NCI-H774 (cell line): ENCODE measurements at places on chromosomes 13 and 19.

GRCh38 chr13:114288157-114288591 is 6.8 kb downstream of the UPF3A start:
- DNase-seq: no peak

DNA sequence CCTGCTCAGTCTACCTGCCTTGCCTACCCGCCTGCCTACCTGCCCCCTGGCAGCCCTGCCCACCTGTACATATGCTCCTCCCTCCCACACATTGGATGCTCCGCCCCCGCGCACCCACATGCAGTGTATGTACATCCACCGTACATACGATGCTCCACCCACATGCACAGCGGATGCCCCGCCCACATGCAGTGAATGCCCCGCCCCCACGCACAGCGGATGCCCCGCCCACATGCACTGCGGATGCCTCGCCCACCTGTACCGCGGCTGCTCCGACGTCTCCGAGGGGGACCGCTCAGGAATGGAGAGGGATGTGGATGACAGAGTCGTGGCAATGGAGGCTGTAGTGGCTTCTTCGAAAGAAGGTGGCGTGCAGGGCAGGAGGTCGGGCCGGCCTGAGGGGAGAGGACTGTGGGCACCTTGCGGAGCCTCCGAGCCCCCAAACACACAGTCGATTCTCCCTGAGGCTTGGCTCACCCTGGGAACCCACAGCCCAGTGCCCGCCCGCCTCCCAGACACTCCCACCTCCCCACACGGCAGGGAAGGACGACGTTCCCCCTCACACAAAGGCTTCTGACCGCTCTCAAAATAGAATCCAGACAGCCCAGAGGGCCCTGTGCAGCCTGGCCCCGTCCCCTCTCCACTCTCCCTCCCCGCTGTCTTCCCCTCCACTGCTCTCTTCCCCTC is 16.5 kb upstream of the CACTIN start:
- DNase-seq: no peak

GRCh38 chr13:50483416-50483815 is 360.1 kb downstream of the DLEU7 start:
- DNase-seq: no peak

DNA sequence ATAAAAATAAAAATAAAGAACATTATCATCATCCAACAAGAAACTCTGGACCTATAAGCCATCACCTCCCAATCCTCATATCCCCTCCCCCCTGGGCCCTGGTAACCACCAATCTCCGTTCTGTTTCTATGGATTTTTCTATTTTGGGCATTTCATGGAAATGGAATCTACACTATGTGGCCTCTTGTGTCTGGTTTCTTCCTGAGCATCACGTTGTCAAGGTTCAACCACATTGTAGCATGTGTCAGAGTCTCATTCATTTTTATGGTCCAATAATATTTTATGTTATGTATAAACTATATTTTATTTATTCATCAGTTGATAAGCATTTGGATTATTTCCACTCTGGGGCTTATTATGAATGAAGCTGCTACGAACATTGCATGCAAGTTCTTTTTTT is 26.9 kb downstream of the SULT2B1 start:
- DNase-seq: no peak

DNA sequence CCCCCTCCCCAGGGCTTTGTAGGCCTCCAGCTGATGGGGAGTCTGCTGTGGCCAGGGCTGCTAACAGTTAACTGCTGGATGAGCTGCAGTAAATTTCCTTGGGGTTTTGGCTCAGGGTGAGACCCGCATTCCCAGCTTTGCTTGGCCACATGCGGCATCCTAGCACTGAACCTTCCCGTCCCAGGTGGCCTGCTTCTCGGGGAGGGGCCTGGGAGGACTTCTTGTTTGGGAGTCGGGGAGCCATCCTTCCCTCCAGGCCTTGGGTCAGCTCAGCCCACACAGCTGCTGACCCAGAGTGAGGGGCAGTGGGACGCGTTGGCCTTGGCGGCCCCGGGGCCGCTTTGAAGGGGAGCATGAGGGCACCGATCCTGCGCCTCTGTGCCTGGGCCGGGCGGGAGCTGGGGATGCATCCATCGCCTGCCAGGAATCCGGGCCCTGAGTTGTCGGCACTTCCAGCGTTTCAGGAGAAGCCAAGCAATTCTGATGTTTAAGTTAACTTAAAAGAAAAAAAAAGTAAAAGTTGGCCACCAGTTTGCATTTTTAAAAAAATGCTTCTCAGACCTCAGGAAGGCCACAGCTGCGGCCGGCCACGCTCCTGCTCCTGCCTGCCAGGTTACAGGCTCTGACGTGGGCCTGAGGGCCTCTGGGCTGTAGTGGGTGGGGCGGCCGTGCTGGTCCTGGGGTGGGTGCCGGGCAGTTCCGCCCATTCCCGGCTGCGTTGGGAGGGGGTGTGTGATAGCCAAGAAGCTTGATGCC is 27.7 kb downstream of the CRTC1 start:
- no peak for DNase-seq

DNA sequence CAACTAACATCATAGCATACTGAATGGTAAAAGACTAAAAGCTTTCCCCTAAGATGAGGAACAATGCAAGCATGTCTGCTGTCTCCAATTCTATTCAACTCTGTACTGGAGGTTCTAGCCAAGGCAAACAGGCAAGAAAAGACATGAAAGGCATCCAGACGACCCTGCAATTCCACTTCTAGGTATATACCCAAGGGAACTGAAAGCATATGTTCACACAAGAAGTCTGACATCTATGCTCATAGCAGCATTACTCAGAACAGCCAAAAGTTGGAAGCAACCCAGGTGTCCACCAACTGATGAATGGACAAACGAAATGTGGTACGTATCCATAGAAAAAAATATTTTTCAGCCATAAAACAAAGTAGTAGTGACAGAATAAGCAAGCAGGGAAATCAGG is 39.1 kb downstream of the PEPD start:
- DNase-seq: no peak

DNA sequence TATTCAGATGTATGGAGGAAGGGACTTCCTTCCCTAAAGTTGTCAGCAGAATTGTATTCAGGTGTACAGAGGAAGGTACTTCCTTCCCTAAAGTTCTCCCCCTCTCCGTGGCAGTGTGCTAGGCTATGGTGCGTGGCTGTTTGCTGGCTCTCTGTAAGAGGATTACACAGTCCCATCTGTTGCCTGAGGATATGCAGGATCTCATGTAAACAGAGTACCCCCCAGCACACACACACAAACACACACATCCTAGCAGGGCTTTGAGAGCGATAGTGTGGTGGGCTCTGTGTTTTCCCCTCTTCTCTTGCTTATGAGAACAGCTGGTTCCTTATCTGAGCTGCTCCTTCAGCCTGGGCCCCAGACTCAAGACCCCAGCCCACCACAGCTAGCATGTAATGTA is 10.3 kb downstream of the NEK5 start:
- no peak for DNase-seq
